ENCODE measurements at places on chromosomes 2 and 18. TPM values are rescaled to one million over a fixed set of nuclear protein-coding genes. Genes with fewer than 3 reads are reported as not detected.

GRCh38 chr18:33467531-33467930 is 27.0 kb upstream of the CCDC178 start:
- no peaks in the 10 kb centered on the region for H3K27me3 ChIP-seq
- H3K36me3 ChIP-seq = no peaks in the 10 kb centered on the region

DNA sequence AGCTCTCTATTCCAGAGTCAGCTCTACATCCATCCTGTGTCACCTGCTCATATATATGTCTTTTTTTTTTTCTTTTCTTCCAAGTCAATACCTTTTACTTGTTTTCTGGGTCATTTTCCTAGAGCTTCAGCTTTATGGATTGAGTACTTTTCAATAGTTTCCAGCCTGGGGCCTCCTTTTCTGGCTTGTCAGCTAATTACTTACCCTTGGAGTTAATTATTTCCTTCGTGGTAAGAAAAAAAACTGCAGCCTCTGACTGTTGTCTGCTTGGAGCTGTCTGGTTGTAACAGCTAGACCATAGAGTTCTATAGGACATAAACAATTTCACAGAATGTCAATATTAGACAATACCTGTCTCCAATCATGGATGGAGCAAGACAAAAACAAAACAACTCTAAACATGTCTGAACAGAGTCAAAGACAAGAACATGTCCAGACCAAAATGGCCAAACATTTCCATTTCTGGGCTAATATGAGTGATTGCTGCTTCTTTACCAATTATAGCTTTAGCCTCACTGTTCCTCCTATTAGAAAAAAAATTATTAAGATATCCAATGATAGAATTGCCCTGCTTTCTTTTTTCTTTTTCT is 643.1 kb downstream of the SLC4A3 start:
- DNase-seq = no peak
- H3K27me3 ChIP-seq = no peaks in the 10 kb centered on the region
- no peak overlapping the region for H3K4me3 ChIP-seq
- no peak overlapping the region for H3K27ac ChIP-seq
- H3K36me3 ChIP-seq = no peaks in the 10 kb centered on the region

GRCh38 chr2:168315331-168316072 is 68.1 kb upstream of the STK39 start:
- H3K4me3 ChIP-seq = no peak overlapping the region
- H3K4me1 ChIP-seq = no peaks in the 10 kb centered on the region
- DNase-seq = no peak
- no peak overlapping the region for H3K27ac ChIP-seq

Gene GKN1
- total RNA-seq = not detected

Gene TDRD15
- not detected for total RNA-seq

Gene ALPG
- total RNA-seq = not detected

GRCh38 chr2:1479346-1479745 is 66.1 kb downstream of the TPO start:
- H3K36me3 ChIP-seq = no peaks in the 10 kb centered on the region
- DNase-seq = no peak
- H3K27ac ChIP-seq = no peak overlapping the region
- no peak overlapping the region for H3K4me3 ChIP-seq

- peak overlapping the region; percentile 95 for H3K4me3 ChIP-seq
- DNase-seq = no peak
- peaks cover 60% of the 10 kb centered on the region for H3K4me1 ChIP-seq
- peak overlapping the region; percentile 92 for H3K27ac ChIP-seq
- H3K27me3 ChIP-seq = no peaks in the 10 kb centered on the region
These were observed 1.3 kb downstream of the USP34 start for GRCh38 chr2:61469424-61470121.

DNA sequence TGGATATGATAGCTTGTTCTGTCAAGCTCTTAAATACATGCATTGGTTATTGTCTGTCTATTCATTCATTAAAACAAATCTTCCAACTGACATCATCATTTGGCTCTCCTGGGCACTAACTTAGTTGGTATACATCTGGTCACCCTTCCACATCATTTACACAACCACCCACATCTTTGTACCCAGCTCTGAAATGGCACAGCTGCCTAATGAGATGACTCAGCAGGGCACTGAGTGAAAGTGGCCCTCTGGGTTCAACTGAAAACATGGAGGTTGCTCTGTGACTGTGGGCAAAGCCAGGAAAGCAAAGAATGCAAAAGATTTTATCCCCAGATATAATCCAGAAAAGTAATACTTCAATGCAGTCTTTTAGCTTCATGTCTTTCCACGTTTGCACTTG is 234.0 kb upstream of the MAP2 start:
- DNase-seq = no peak
- H3K36me3 ChIP-seq = no peaks in the 10 kb centered on the region
- H3K4me3 ChIP-seq = no peak overlapping the region
- H3K27ac ChIP-seq = no peak overlapping the region

DNA sequence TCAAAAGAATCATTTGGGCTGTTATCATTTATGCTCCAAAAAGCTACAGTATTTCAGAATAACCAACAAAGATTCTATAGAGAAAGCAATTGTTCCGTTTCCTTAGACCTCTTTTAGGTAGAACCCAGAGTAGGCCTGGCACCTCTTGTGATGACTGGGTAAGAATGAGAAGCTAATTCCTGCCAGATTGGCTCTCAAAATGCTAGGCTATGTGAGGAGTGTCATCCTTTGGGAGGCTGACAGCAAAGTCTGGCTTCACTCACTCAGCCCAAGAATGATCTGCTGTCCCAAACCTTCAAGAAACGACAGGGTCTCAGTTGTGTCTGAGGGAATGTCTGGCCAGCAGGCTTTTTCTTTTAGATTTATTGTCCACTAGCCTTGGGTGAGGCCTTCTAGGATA is 4.5 kb downstream of the CERS6 start:
- H3K4me3 ChIP-seq = peak overlapping the region; percentile 1
- no peaks in the 10 kb centered on the region for H3K36me3 ChIP-seq
- H3K27ac ChIP-seq = peak overlapping the region; percentile 58
- no peaks in the 10 kb centered on the region for H3K27me3 ChIP-seq
- no peak for DNase-seq
- H3K4me1 ChIP-seq = peaks cover 62% of the 10 kb centered on the region

Gene SKOR2
- not detected for total RNA-seq

DNA sequence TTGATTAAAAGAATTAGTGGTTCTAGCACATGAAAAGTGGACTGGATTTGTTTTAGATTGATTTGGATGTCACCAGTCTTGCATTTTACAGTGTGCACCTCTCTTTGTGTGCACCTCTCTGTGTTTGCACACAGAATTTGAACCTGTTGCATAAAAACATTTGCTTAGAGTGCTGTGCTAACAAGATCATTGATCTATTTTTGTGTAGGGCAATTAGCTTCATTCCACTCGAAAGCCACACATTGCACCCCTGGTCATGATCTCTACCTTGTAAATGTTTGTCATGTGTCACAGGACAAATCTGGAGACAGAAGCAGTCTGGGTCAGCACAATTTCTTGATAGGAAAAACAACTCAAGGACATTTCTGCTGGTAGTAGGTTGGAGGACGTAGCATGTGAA is 258.7 kb upstream of the LINC00305 start:
- no peaks in the 10 kb centered on the region for H3K4me1 ChIP-seq
- no peak overlapping the region for H3K27ac ChIP-seq
- no peaks in the 10 kb centered on the region for H3K27me3 ChIP-seq
- no peak for DNase-seq
- no peaks in the 10 kb centered on the region for H3K36me3 ChIP-seq

GRCh38 chr2:8999102-8999446 is 4.4 kb downstream of the MBOAT2 start:
- no peak overlapping the region for H3K4me3 ChIP-seq
- no peaks in the 10 kb centered on the region for H3K36me3 ChIP-seq
- no peak for DNase-seq

DNA sequence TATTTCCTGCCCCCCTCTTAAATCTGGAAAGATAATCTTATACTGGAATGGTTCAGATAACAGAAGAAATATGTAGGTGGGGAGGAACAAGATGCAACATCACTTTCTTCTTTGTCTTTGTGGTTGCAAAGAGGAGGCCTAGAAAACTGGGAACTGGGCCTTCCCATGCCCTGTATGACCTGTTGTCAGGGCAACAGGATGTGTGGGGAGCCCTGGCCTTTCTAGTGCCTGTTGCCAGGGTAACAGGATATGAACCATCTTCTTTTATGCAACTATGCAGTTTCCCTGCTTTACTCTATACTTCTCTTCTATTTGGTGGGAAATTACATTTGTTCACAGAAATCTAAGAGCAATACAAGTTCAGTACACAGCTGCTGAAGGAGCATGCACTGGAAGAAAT is 79.8 kb upstream of the PDE1A start:
- H3K27ac ChIP-seq = no peak overlapping the region
- no peaks in the 10 kb centered on the region for H3K27me3 ChIP-seq
- no peaks in the 10 kb centered on the region for H3K36me3 ChIP-seq
- no peak for DNase-seq
- H3K4me1 ChIP-seq = no peaks in the 10 kb centered on the region

Gene THAP4
- 31.8 TPM for total RNA-seq

- no peaks in the 10 kb centered on the region for H3K36me3 ChIP-seq
- H3K27me3 ChIP-seq = peaks cover 49% of the 10 kb centered on the region
- H3K27ac ChIP-seq = no peak overlapping the region
- H3K4me3 ChIP-seq = no peak overlapping the region
- no peaks in the 10 kb centered on the region for H3K4me1 ChIP-seq
These were observed 59.1 kb downstream of the ACOXL start for GRCh38 chr2:110791435-110791834.

Gene NYAP2
- total RNA-seq = not detected

- no peak overlapping the region for H3K27ac ChIP-seq
- H3K36me3 ChIP-seq = no peaks in the 10 kb centered on the region
- no peaks in the 10 kb centered on the region for H3K4me1 ChIP-seq
- peaks cover 6% of the 10 kb centered on the region for H3K27me3 ChIP-seq
These were observed 104.3 kb upstream of the RAB12 start for GRCh38 chr18:8504880-8505435.

- H3K4me1 ChIP-seq = no peaks in the 10 kb centered on the region
- H3K4me3 ChIP-seq = no peak overlapping the region
- peaks cover 2% of the 10 kb centered on the region for H3K27me3 ChIP-seq
- no peaks in the 10 kb centered on the region for H3K36me3 ChIP-seq
- H3K27ac ChIP-seq = no peak overlapping the region
These were observed 10.6 kb downstream of the DAW1 start for GRCh38 chr2:227881866-227882517.

- H3K27me3 ChIP-seq = peaks cover 14% of the 10 kb centered on the region
- no peaks in the 10 kb centered on the region for H3K4me1 ChIP-seq
These were observed 72.8 kb downstream of the ZNF521 start for GRCh38 chr18:25279133-25279532.

Gene BMP10
- total RNA-seq = not detected

DNA sequence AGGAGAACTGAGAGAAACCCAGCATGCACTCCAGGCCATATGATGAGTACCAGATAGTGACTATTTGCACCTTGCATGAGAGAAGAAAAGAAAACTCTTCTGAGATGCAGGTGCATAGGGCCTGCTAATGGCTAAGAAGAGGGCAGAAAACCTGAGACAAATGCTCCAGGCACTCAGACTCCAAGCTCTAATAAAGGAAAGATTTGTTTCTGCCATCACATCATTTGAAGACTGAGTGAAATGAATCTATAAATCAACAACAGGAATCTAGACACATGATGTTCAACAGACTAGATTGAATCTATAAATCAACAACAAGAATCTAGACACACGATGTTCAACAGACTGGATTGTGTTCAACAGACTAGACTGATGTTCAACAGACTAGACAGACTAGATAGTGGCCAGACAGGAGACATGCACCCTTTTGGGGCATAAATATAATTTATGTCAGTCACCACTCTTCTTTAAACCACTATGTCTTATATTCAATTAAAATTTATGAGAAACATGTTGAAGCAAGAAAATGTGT is 482.7 kb upstream of the UBE2E3 start:
- no peaks in the 10 kb centered on the region for H3K36me3 ChIP-seq
- H3K27me3 ChIP-seq = peaks cover 3% of the 10 kb centered on the region
- no peak overlapping the region for H3K27ac ChIP-seq
- no peaks in the 10 kb centered on the region for H3K4me1 ChIP-seq
- no peak overlapping the region for H3K4me3 ChIP-seq

Gene LYG2
- not detected for total RNA-seq

- H3K4me3 ChIP-seq = no peak overlapping the region
- H3K4me1 ChIP-seq = peaks cover 50% of the 10 kb centered on the region
- H3K27me3 ChIP-seq = no peaks in the 10 kb centered on the region
- H3K27ac ChIP-seq = no peak overlapping the region
- H3K36me3 ChIP-seq = peaks cover 11% of the 10 kb centered on the region
These were observed 8.9 kb downstream of the STAM2 start for GRCh38 chr2:152166633-152167032.

GRCh38 chr18:5439986-5440696 is 103.7 kb downstream of the EPB41L3 start:
- H3K27ac ChIP-seq = no peak overlapping the region
- no peaks in the 10 kb centered on the region for H3K4me1 ChIP-seq
- DNase-seq = no peak
- H3K4me3 ChIP-seq = no peak overlapping the region
- H3K36me3 ChIP-seq = no peaks in the 10 kb centered on the region

DNA sequence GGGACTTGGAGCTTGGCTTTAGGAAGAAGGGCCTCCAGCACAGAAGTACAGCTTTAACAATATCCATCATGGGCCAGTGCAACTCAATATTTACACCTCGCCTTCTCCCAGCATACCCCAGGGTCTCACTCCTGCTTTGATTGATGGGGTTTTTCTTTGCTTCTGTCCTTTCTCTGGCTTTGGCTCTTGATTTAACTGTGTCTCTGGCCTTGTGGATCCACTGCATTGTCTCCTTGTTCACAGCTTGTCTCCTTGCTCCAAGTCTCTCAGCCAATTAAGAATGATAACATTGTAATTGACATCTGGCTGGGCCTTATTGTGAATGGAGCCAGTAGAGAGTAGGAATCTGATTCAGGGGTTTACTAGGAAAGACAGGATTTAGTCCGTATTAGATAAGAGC is 1019.5 kb downstream of the TMEM182 start:
- no peaks in the 10 kb centered on the region for H3K4me1 ChIP-seq
- no peak overlapping the region for H3K27ac ChIP-seq
- H3K36me3 ChIP-seq = no peaks in the 10 kb centered on the region
- no peak overlapping the region for H3K4me3 ChIP-seq
- H3K27me3 ChIP-seq = no peaks in the 10 kb centered on the region

DNA sequence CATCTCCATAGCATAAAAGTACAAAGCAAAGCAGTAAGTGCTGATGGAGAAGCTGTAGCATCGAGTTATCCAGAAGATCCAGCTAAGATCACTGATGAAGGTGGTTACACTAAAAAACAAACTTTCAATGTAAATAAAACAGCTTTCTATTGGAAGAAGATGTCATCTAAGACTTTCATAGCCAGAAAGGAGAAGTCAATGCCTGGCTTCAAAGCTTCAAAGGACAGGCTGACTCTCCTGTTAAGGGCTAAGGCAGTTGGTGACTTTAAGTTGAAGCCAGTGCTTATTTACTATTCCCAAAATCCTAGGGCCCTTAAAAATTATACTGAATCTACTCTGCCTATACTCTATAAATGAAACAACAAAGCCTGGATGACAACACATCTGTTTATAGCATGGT is 44.0 kb downstream of the METTL8 start:
- H3K27me3 ChIP-seq = no peaks in the 10 kb centered on the region
- DNase-seq = no peak
- H3K4me3 ChIP-seq = no peak overlapping the region
- H3K4me1 ChIP-seq = peaks cover 10% of the 10 kb centered on the region
- H3K27ac ChIP-seq = no peak overlapping the region
- peaks cover 17% of the 10 kb centered on the region for H3K36me3 ChIP-seq

GRCh38 chr18:55323051-55323994 is 264.7 kb downstream of the TCF4 start:
- peaks cover 31% of the 10 kb centered on the region for H3K27me3 ChIP-seq
- no peak overlapping the region for H3K27ac ChIP-seq
- peaks cover 54% of the 10 kb centered on the region for H3K4me1 ChIP-seq
- H3K4me3 ChIP-seq = no peak overlapping the region
- no peak for DNase-seq

GRCh38 chr18:46069524-46069923 is 2.5 kb downstream of the PSTPIP2 start:
- no peak for DNase-seq
- H3K4me3 ChIP-seq = no peak overlapping the region
- peaks cover 4% of the 10 kb centered on the region for H3K36me3 ChIP-seq
- H3K27me3 ChIP-seq = no peaks in the 10 kb centered on the region
- H3K4me1 ChIP-seq = peaks cover 44% of the 10 kb centered on the region

All from naive thymus-derived CD8-positive, alpha-beta T cell (primary cell).